ENCODE measurements at places on chromosomes 2 and 18.

GRCh38 chr18:40473221-40474029 lies 1481.6 kb upstream of the PIK3C3 start:
- DNase-seq, result no peak

- DNase-seq, result no peak
Measured at GRCh38 chr2:181426672-181427071, 30.5 kb upstream of the ITGA4 start.

DNA sequence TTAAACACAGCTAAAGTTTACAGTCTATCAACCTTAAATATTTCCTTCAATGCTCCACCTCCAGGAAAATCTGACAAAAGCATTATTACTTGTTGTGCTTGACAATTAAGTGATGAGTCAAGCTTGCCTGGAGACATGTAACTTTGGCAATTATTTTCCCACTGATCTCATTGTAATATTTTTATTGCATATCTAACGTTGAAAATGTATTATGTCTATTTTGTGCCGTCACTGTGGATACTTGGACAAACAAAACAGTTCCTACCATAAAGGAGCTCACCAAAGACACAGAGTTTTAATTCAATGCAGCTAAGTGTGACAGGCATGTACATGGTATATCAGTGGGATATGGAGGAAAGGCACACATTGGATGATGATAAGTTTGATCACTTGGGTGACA lies 24.7 kb downstream of the RNF103 start:
- DNase-seq, result no peak

GRCh38 chr18:64513401-64513800 lies 364.5 kb upstream of the LINC00305 start:
- DNase-seq, result no peak

- DNase-seq, result no peak
Measured at GRCh38 chr2:215961981-215962380, 51.4 kb downstream of the MREG start.

- DNase-seq, result no peak
Measured at GRCh38 chr2:120791962-120792297, 56.3 kb downstream of the GLI2 start.

- peak; percentile 99 for DNase-seq
Measured at GRCh38 chr18:25298853-25299274, 53.1 kb downstream of the ZNF521 start.

- no peak for DNase-seq
Measured at GRCh38 chr2:57563015-57563414, 483.6 kb upstream of the VRK2 start.
